ENCODE measurements at places on chromosomes 13 and 19.

GRCh38 chr19:10209315-10209714 is 14.6 kb upstream of the DNMT1 start:
- DNase-seq = no peak

- no peak for DNase-seq
Observed at GRCh38 chr19:33194886-33195644, 935 bp downstream of the LRP3 start.

GRCh38 chr19:58518256-58519086 is 1.1 kb downstream of the ZBTB45 start:
- DNase-seq = no peak

- DNase-seq = no peak
Observed at GRCh38 chr19:58555920-58556621, 1.2 kb upstream of the CHMP2A start.

GRCh38 chr19:46748325-46749109 is 2.3 kb upstream of the STRN4 start:
- DNase-seq = peak; percentile 68
